GM03348 (cell line): ENCODE measurements at places on chromosomes 2 and 18.

DNA sequence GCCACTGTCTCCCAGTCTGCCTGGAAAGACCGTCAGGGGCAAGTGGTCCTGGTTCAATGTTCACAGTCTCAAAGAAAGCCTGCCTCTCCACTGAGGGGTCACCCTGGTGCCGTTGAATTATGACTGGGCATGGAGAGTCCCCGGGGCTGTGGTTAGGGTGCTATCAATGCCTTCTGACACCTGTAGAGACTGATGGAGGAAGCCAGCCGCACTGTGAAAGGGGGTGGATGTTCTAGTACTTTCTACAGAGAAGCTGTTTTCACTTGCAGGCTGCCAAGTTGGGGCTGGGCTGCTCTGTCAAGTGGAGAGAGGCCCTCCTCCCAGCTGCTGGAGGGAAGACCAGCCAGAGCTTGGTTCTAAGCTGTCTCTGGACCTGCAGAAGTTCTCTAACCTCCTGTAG lies 80.5 kb downstream of the BCL2L11 start:
- DNase-seq: no peak

- DNase-seq: peak; percentile 27
Measured at GRCh38 chr2:178070824-178071223, 1.8 kb downstream of the PDE11A start.

GRCh38 chr2:241539616-241540374 lies 18.8 kb upstream of the BOK start:
- DNase-seq: peak; percentile 3

DNA sequence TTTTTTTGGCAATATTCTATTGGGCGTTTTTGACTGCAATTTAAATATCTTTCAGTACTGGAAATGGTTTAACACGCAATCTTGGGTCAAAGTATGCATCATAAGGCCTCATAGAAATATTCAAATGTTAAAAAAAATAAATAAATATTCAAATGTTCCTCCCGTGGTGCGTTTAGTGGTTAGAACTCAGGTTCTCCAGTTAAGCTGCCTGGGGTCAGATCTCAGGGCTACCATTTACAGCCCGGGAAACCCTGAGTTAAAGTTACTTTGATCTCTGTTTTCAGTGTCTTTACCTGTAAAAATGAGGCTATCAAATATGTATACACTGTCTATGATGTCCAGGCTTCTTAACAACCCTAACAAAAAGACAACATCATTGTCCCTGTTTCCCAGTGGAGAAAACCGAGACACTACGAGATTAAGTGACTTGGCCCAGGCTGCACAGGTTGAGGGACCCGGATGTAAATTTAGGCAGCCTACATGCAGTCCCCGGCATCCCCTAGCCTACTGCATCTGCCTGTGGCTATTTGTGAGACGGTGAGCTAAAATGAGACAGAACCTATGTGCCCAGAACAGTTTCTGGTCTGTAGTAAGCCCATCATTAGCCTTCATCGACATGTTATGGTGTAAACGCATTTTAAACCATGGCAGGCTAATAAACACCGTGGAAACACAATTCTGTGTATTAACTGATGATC lies 1.7 kb downstream of the FHL2 start:
- no peak for DNase-seq

DNA sequence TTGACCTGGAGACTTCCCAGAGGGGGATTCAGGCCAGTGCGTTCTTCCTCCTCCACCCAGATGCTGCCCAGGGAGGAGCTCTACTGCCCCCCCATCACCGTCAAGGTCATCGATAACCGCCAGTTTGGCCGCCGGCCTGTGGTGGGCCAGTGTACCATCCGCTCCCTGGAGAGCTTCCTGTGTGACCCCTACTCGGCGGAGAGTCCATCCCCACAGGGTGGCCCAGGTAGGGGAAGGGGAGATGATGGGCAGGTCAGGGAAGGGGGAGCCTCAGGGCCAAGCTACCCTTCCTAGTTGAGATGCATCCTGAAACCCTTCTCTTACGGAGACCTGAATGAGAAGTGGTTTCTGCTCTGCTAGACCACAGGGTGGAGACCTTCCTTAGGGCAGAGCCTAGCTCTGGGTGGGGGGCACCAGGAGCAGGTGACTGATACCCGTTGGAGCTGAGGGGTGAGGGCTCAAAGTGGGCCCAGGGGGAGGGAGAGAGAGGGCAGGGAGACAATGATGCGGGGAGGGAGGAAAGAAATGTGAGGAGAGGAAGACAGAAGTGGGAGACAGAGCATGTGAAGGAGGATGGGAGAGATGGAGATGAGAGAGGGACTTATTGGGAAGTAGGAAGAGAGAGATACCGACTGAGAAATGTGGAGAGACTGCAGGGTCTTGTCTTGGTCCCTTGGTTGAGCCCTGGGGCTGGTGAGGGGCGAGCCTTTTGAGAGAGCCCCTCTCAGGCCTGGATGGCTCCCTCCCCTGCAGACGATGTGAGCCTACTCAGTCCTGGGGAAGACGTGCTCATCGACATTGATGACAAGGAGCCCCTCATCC lies 159.4 kb downstream of the DYSF start:
- DNase-seq: no peak

GRCh38 chr2:165640247-165640929 lies 153.7 kb downstream of the GALNT3 start:
- DNase-seq: no peak

DNA sequence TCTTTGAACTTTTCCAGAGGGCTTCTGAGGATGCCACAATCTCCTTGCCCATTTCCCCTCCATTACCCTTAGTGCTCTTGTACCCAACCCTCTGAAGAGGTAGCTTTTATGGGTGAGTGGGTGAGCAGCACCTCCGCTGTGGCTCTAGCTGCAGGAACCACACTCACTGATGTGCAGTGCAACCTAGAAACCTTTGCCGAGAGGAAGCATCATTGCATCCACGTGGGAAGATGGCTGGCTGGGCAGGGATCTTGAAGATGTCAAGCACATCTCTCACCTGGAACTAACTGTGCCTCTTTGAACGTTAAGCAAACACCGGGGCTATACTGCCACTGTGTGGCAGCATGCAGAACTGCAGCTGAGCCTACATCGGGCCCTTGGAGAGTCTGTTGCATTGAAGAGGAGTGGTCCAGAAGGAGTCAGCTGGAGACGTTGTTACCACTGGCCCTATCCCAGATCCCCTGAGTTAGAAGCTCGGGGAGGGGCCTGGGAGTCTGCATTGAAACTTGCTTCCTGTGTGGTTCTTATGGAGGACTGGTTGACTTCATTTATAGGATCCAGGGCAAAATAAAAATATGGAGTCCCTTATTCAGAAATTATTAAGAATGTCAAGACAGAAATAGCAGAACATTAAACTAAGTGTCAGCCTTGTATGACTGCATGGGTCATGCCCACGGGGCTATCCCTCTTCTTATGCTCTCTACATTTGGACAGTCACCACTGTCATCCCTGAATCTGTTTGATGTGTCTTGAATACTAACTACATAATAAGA lies 28.7 kb downstream of the IGFBP5 start:
- peak; percentile 81 for DNase-seq

GRCh38 chr2:120887741-120888231 lies 152.1 kb downstream of the GLI2 start:
- no peak for DNase-seq

DNA sequence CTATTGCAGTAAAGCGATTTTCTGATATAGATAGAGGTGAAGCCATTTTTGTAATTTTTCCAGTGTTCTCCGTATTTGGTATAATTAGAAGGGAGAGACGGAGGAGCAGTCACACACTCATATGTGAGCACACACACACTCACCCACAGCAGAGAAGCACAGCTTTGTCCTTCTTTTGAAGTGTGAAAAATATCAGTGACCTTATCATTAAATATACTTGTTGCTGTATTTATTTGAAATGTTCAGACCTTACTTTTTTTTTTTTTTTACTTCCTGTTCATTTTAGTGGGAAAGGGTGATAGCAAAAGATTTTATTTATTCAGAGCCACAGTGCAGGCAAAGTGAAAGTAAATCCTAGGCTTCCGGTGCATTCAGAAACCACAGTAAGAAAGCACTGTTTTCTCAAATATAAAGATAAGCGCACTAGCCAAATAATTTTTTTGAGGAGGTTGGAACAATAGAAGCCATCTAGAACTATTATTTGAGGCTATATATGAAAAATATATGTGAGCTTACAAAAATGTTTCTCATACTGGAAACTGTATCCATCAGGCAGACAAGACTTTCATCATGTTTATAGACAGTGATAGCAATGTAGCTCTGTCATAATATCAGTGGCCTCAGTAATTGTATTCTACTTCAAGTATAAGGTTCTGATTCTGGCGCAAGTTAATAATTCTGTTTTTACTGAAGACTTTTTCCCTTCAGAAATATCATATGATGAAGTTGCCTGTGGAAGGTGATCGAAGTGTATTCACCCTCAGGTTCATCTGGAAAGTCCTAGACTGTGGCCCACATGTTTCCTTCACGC lies 37.2 kb downstream of the TSHZ1 start:
- peak; percentile 57 for DNase-seq

DNA sequence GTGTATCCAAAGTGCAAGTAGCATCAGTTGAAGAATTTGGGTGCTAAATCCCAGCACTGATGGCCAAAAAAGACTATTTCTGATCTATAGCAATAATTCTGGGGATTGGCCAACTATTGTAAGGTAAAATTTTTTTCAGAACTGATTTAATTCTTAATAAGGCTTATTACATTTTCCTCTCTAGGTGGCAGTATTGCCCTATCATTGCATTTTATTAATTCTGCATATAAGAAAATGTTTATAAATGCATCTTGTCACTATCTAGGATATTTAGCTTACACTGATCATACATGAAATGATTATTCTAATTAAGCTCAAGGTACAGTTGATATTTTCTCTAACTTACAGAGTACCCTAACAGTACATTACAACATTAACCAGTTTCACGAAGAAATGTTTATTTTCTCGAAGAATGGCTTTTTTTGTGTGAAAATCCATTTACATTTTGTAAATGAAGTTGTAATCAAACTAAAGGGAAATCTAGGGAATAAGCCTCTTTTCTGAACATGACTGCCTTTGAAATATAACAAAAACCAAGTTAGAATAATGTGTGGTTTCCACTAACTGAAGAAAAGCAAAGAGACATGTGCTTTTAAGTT lies 11.0 kb downstream of the TTN start:
- peak; percentile 48 for DNase-seq

DNA sequence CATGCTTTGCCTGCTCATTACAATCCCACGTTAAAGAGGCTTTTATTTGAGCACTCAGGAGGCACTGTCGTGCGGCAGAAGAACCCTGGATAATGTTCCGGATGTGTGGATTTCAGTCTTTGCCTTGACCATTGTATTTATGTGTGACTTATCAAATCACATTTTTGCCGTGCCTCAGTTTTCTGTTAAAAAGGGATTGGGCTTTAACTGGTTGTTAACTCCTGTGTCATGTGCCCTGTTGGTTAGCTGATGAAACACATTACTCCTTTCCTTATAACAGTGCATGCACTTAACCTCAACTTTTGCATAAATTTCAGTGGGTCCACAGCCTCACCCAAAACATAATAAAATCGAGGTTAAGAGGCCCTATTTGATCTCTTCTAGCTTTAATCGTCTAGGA lies 52.7 kb downstream of the NAB1 start:
- DNase-seq: no peak

GRCh38 chr2:79487399-79487798 lies 25.5 kb upstream of the CTNNA2 start:
- no peak for DNase-seq

DNA sequence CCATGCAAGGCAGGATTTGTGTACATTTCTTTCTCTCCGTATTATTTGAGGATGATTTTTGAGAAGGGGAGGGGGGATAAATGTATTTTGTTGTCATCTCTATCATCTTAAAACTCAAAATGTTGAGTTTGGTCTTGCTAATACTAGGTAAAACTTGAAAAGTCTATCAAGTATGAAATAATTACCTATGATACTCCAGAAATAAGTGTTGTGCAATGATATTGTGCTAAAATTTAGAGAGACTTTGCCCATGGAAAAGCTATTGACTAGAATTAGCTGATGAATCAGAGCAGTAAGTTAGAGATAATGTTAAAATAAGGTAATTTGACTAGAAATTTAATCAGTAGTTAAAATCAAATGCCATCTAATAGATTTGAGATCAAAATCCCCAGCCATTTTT lies 323.9 kb downstream of the AGPS start:
- DNase-seq: no peak

- no peak for DNase-seq
Measured at GRCh38 chr2:40256649-40257048, 195.2 kb downstream of the SLC8A1 start.

GRCh38 chr2:71422786-71423185 lies 30.6 kb upstream of the DYSF start:
- DNase-seq: no peak

DNA sequence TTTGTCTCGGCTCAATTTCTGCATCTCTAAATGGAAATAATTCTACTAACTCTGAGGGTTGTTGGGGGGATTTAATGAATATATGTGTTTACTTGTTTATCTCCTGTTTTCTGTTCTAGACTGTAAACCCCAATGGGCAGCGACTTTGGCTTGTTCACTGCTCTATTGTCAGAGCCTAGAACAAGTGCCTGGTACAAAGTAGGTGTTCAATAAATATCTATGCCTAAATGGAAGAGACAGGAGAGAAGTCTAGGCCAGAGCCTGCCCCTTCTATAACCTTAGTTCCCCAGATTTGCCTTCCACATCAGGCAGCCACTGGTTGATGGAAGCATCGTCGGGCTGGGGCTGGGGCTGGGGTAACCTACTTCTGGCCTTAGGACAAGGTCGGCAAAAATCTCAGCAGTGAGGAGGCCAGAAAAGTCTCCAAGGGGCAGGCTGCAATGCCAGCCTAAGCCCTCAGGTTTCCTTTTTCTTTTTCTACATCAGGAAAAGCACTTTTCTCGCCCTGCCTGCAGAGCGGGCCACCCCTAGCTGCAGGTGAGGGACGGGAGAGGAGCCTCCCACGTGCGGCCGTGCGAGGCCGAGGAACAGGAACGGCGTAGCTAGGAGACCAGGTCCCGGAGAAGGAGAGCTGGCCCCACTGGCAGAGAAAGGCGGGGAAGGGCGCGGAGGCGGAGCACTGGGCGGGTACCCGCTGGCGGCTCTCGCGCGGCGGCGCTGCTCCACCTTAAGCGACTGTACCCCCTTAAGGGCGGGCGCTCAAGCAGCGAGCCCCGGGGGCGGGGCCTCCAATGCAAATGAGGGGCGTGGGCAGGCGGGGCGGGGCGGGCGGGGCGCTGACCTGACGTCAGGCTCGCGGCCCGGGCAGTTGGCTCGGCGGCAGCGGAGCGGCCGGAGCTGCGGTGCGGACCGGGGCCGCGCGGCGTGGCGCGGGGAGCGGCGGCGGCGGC lies at the start of gene CNNM4:
Gene CNNM4 (plus strand): TSS at position 867 of the 950 bp plus-strand sequence. CDS start 98 bp downstream, outside the sequence.
- DNase-seq: peak; percentile 97

- DNase-seq: no peak
Measured at GRCh38 chr2:150424406-150424805, 63.1 kb downstream of the RND3 start.

DNA sequence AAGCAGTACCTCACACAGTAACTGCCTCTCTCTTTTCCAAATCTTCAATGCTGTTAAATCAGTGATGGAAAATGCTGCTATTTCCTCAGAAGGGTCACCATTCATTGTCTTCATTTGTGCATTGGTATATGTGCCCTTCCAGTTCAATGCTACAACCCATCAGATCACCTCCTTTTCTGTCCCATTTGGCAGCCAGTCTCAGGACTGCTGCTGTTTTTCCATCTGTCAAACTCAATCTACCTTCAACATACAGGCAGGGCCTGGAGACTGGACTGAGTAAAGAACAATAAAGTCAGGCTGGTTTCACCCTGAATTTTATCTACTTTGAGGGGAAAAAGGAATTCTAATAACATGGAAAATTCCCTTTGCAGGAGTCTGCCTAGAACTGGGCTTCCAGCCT lies 17.9 kb downstream of the ZNF385B start:
- no peak for DNase-seq

- DNase-seq: no peak
Measured at GRCh38 chr2:42658306-42658705, 89.9 kb downstream of the MTA3 start.
